ENCODE measurements at places on chromosomes 7 and 10. TPM values are rescaled to one million over a fixed set of nuclear protein-coding genes. Genes with fewer than 3 reads are reported as not detected.
A peak's percentile ranks its signal among the peaks of the same experiment; 100 is the strongest.

DNA sequence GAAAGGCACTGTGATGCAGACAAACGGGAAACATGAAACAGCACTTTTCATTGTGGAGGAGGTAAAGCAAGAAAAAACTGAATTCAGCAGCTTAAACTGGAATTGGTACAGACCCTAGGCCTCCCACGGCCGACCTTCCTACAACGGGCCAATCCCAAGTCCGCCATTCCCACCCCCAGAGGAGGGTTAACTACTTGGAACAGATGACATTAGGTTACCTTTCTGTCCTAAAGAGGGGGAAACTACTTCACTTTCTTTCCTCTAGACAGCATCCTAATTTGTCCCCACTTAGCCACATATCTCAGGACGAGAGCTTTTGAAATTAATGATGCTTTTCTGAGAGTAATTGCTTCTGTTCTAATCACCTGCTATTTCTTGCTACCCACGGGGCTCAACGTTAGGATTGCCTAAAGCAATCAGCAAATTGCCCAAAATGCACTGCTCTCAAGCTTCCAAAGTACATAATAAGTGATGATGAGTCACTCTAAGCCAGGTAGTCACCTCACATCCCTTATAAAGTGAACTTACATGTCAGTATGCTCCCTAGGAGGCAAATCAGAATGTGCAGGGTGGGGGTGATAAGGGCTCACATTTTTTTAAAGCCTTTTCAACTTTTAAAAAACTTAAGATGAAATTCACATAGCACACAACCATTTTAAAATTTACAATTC, 36.7 kb downstream of the LSM5 start:
- no peak overlapping the region for H3K27ac ChIP-seq
- H3K36me3 ChIP-seq = no peaks in the 10 kb centered on the region
- no peaks in the 10 kb centered on the region for H3K4me1 ChIP-seq
- no peak for DNase-seq
- no peaks in the 10 kb centered on the region for H3K27me3 ChIP-seq
- no peak overlapping the region for H3K4me3 ChIP-seq

- peaks cover 49% of the 10 kb centered on the region for H3K36me3 ChIP-seq
- DNase-seq = no peak
- H3K4me1 ChIP-seq = peaks cover 7% of the 10 kb centered on the region
- H3K27ac ChIP-seq = no peak overlapping the region
- no peaks in the 10 kb centered on the region for H3K27me3 ChIP-seq
Measured at GRCh38 chr10:119933179-119933578, 40.6 kb downstream of the SEC23IP start.

- DNase-seq = peak; percentile 13
- no peak overlapping the region for H3K27ac ChIP-seq
- H3K4me1 ChIP-seq = no peaks in the 10 kb centered on the region
- H3K36me3 ChIP-seq = no peaks in the 10 kb centered on the region
- H3K4me3 ChIP-seq = no peak overlapping the region
- H3K27me3 ChIP-seq = no peaks in the 10 kb centered on the region
Measured at GRCh38 chr7:78333530-78334425, 535.2 kb downstream of the PHTF2 start.

DNA sequence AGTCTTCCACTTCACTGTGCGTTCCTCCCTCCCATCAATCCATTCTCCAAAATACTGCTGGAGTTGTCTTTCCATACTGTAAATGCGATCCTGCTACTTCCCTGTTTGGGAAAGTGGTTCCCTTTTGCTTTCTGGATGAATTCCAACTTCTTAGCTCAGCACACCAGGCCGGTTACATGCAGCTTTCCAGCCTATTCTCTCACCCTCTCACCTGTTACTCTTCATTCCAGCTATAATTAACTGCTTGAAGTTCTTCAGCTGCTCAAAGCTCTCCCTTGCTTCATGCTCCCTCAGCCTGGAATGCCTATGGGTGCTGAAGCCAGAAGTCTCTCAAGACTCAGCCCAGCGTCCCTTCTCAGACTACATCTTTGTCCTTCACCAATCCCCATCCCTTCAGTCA, 6.0 kb upstream of the ZNRF2 start:
- H3K36me3 ChIP-seq = no peaks in the 10 kb centered on the region
- no peak overlapping the region for H3K4me3 ChIP-seq
- no peak overlapping the region for H3K27ac ChIP-seq

Gene PKD2L1
- 1.5 TPM for total RNA-seq

GRCh38 chr7:81710751-81711150, 59.1 kb downstream of the HGF start:
- H3K36me3 ChIP-seq = no peaks in the 10 kb centered on the region
- H3K27me3 ChIP-seq = no peaks in the 10 kb centered on the region
- H3K27ac ChIP-seq = no peak overlapping the region
- H3K4me3 ChIP-seq = no peak overlapping the region
- DNase-seq = no peak
- H3K4me1 ChIP-seq = no peaks in the 10 kb centered on the region

GRCh38 chr7:192701-193480, 520 bp downstream of the FAM20C start:
- H3K4me1 ChIP-seq = peaks cover 57% of the 10 kb centered on the region
- H3K4me3 ChIP-seq = peak overlapping the region; percentile 68
- H3K36me3 ChIP-seq = peaks cover 23% of the 10 kb centered on the region
- peak overlapping the region; percentile 85 for H3K27ac ChIP-seq
- no peak for DNase-seq

DNA sequence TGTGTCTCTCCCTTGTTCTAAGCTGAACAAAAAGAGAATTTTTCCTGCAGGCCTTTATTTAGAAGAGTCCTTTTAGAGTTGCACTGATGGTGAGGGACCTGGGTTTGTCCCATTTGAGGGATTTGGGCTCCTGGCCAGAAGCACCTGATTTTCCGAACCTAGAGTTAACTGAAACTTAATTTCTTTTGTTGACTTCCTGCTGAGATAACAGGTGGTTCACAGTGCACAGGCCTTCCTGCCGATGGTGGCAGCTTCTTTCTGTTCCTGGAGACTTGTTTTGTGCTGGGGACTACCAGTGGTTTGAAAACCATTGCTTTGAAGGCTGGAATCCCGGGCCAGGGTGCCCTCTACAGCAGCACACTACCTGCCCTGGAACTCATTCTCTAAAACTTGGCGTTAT, 99.2 kb downstream of the SUGCT start:
- no peak overlapping the region for H3K4me3 ChIP-seq
- no peaks in the 10 kb centered on the region for H3K27me3 ChIP-seq
- no peak overlapping the region for H3K27ac ChIP-seq
- H3K4me1 ChIP-seq = no peaks in the 10 kb centered on the region

Gene TBRG4
- total RNA-seq = 52.8 TPM

Gene KNDC1
- total RNA-seq = 20.9 TPM

DNA sequence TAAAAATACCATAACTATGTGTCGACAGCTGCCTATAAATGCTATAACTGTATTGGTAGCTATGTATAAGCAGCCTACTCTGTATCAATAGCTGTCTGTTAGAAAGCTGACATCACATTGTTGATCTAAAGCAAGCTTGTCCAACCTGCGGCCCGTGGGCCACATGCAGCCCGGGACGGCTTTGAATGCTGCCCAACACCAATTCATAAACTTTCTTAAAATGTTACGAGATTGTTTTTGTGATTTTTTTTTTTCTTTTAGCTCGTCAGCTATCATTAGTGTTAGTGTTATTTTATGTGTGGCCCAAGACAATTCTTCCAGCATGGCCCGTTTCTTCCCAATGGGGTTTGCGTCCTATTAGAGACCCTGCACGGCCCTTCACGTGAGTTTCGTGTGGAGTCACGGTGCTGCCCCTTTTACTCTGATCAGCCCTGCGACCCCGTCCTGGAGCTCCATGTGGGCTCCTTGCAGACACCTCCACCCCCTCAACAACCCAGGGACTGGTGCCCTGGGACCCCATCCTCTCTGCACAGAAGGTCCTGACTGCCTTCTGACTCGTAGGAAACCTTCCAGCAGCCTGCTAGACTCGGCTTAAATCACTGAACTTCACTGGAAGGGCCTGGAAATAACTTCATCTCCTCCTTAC, 4.5 kb upstream of the PRKAR1B start:
- H3K36me3 ChIP-seq = peaks cover 9% of the 10 kb centered on the region
- no peak overlapping the region for H3K27ac ChIP-seq
- peak; percentile 16 for DNase-seq
- no peak overlapping the region for H3K4me3 ChIP-seq

DNA sequence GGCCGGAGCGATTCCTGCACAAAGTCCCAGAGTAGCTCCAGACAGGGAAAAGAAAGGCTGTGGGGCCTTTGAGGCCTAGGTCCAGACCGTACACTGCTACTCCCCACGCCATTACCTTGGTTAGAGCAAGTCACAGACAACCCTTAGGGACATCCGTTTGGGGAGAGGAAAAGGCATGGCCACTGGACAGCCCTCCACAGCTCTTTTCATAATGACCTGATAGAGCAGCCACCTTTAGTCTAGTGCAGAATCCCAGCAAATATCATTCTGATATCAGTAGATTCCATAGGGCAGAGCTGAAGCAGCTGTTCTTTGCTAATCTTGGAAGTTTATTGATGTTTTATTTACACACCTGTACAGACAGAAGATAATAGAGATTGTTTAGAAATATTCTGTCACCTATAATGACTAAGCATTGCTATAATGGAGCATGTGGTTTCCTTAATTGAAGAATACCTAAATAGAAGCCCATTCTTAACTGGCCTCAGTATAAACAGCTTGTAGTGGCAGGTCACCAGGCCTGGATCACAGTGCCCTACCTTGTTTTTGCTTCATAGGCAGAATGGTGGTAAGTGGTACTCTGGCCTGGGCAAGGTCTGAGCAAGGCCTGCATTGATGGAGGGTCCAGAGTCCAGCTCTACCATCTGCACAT, 27.9 kb downstream of the OGDH start:
- H3K4me3 ChIP-seq = no peak overlapping the region
- no peaks in the 10 kb centered on the region for H3K27me3 ChIP-seq
- H3K4me1 ChIP-seq = peaks cover 89% of the 10 kb centered on the region
- H3K36me3 ChIP-seq = no peaks in the 10 kb centered on the region
- H3K27ac ChIP-seq = peak overlapping the region; percentile 81

GRCh38 chr10:95835149-95835860, 72.5 kb upstream of the CC2D2B start:
- no peak for DNase-seq
- no peak overlapping the region for H3K4me3 ChIP-seq
- no peak overlapping the region for H3K27ac ChIP-seq
- H3K4me1 ChIP-seq = peaks cover 20% of the 10 kb centered on the region
- no peaks in the 10 kb centered on the region for H3K36me3 ChIP-seq

GRCh38 chr10:62818426-62819011, 2.4 kb upstream of the EGR2 start:
- H3K27me3 ChIP-seq = peaks cover 35% of the 10 kb centered on the region
- no peaks in the 10 kb centered on the region for H3K36me3 ChIP-seq
- no peak for DNase-seq
- peaks cover 42% of the 10 kb centered on the region for H3K4me1 ChIP-seq
- no peak overlapping the region for H3K27ac ChIP-seq
- peak overlapping the region; percentile 89 for H3K4me3 ChIP-seq

GRCh38 chr10:93406364-93407145, 75.6 kb downstream of the MYOF start:
- no peaks in the 10 kb centered on the region for H3K27me3 ChIP-seq
- peaks cover 6% of the 10 kb centered on the region for H3K36me3 ChIP-seq
- H3K27ac ChIP-seq = no peak overlapping the region
- no peaks in the 10 kb centered on the region for H3K4me1 ChIP-seq
- no peak overlapping the region for H3K4me3 ChIP-seq
- no peak for DNase-seq

GRCh38 chr7:28054531-28055160, 125.9 kb downstream of the JAZF1 start:
- DNase-seq = no peak
- no peak overlapping the region for H3K27ac ChIP-seq
- no peaks in the 10 kb centered on the region for H3K4me1 ChIP-seq
- no peaks in the 10 kb centered on the region for H3K36me3 ChIP-seq
- no peaks in the 10 kb centered on the region for H3K27me3 ChIP-seq

GRCh38 chr7:114944745-114945625, 23.1 kb downstream of the MDFIC start:
- peak overlapping the region; percentile 14 for H3K4me3 ChIP-seq
- H3K36me3 ChIP-seq = no peaks in the 10 kb centered on the region
- H3K27me3 ChIP-seq = no peaks in the 10 kb centered on the region
- no peaks in the 10 kb centered on the region for H3K4me1 ChIP-seq
- peak overlapping the region; percentile 53 for H3K27ac ChIP-seq

DNA sequence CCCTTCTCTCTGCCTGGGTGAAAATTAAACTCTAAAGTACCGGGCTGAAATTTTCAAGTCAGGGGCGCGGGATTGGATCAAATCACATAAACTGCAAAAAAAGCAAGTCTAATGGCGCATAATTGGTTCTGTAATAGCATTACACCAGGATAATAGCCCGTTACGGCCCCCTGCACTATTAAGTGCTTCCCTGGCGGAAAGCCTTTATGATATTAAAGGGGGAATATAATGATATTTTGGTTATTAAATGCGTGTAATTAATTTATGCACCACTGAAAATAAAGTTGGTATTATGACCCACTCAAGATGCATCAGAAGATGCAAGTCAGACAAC, 744 bp upstream of the DRGX start:
- no peaks in the 10 kb centered on the region for H3K36me3 ChIP-seq
- no peaks in the 10 kb centered on the region for H3K27me3 ChIP-seq
- peaks cover 20% of the 10 kb centered on the region for H3K4me1 ChIP-seq
- H3K4me3 ChIP-seq = no peak overlapping the region
- H3K27ac ChIP-seq = no peak overlapping the region

DNA sequence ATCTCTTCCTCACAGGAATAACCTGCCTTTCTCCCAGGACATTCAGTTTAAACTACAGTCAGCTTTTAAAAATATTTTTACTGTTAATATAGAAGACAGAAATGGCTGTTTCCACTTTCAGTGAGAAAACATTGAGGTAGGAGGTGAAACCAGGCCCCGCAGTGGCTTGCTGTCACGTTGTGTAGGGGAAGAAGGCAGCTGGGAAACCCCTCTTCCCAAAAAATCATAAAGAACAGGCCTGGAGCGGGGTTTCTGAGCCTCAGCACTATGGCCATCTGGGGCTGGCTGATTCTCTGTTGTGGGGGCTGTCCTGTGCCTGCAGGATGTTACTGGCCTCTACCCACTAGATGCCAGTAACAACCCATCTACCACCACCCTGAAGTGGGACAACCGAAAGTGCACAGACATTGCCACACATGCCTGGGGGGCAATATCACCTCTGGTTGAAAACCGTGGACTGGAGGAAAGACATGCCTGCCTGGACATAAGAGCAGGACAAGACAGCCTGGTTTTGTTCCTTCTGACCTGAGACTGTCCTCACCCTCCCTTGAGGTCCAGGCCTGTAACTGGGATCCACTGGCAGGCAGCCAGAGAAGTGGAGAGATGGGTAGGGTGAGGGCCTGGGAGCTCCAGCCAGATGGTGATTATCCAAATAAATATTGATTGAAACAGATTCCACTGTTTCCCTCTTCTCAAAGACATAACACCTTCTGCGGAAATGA, 43.9 kb downstream of the KCNH2 start:
- no peak overlapping the region for H3K27ac ChIP-seq
- peaks cover 8% of the 10 kb centered on the region for H3K4me1 ChIP-seq
- H3K27me3 ChIP-seq = no peaks in the 10 kb centered on the region
- no peaks in the 10 kb centered on the region for H3K36me3 ChIP-seq

Gene YWHAG
- total RNA-seq = 66.4 TPM

All from upper lobe of left lung (tissue), 6 donors.